ENCODE measurements at places on chromosomes 5 and 9. TPM values are rescaled to one million over a fixed set of nuclear protein-coding genes. Genes with fewer than 3 reads are reported as not detected.

Gene SH3PXD2B
- total RNA-seq: 0.09 TPM

Gene PCDHGA8
- not detected for total RNA-seq

Gene SHROOM1
- total RNA-seq: 2.0 TPM

Gene CAMSAP1
- 33.7 TPM for total RNA-seq

Gene BAAT
- not detected for total RNA-seq

Gene HMGCS1
- total RNA-seq: 70.3 TPM

Gene PCDHB11
- not detected for total RNA-seq

Gene THBS4
- 0.98 TPM for total RNA-seq

Gene RGP1
- 21.9 TPM for total RNA-seq

Gene EFNA5
- total RNA-seq: not detected

Gene FGF18
- 0.18 TPM for total RNA-seq

Gene SLC25A2
- total RNA-seq: 0.35 TPM

Gene SLC23A1
- total RNA-seq: 0.33 TPM

Measured in CD8-positive, alpha-beta memory T cell (primary cell).